ENCODE measurements at places on chromosomes 6 and 20.

GRCh38 chr6:12270551-12271230 is 19.5 kb upstream of the EDN1 start:
- no peak for DNase-seq

GRCh38 chr6:152380351-152380767 is 256.8 kb downstream of the SYNE1 start:
- no peak for DNase-seq

DNA sequence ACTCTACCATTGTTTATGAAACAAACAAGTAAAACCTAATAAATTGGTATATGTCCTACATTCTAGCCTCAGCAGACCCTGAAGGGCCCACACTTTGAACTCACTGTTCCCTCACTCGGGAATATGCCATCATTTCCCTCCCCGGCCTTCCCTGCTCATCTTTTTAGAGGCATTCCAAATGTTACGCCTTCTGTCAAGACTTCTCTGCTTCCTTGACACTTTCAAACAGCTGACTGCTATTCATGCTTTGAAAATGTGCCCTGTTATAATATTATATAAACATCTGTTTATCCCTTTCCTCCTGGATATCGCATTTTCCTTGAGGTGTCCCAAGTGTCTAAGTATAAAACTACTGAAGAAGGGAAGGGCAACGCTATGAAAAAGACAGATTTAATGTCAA is 249.5 kb upstream of the THEMIS start:
- no peak for DNase-seq

DNA sequence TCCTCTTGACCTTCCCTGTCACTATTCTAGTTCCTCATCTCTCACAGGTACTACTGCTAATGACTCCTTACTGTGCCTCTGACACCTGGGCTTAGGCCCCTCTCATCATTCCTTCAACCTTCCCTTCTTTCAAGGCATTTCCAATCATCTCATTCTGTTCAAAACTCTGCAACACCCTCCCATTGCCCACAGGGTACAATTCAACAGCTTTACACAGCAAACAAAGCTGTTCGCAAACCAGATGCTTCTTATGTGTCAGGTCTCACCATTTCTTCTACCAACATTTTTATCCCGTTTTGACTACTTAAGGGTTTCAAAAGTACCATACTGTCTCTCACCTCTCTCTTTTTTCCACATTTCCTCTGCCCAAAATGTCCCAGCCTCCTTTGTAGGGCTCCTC is 84.4 kb upstream of the ID4 start:
- DNase-seq = no peak

DNA sequence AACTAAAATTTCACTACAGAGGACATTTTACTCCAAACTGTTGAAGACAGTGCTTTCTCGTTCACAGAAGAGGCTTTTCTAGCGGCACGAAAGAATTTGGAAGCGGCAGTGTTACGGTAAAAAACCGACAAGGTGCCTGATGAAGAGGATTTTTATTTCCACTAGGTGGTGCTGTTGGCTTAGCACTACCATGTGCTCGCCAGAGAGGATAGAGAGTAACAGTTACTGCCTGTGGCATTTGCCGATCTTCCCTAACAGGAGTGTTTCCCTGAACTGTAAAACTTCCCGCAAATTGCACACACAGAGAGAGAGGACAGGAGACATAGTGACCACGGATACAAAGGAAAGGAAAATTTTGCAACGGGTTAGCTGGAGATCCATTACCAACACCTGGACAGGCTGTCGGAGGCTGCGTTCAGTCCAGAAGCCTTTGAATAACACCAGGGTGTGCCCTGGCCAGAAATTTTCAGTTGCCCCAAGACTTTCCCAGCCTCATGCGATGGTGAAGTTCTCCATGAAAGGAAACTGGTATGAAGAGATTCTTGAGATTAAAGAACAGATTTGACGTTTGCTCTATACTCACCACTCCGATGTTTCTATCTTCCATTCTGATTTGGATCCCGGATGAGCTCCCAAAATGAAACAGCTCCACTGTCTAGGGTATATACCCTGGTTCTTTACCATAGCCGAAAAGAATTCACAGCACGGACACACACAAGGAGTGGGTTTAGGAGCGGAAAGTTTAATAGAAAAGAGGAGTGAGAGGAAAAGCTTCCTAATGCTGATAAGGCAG is 48.1 kb downstream of the HLA-DPB1 start:
- DNase-seq = peak; percentile 60

DNA sequence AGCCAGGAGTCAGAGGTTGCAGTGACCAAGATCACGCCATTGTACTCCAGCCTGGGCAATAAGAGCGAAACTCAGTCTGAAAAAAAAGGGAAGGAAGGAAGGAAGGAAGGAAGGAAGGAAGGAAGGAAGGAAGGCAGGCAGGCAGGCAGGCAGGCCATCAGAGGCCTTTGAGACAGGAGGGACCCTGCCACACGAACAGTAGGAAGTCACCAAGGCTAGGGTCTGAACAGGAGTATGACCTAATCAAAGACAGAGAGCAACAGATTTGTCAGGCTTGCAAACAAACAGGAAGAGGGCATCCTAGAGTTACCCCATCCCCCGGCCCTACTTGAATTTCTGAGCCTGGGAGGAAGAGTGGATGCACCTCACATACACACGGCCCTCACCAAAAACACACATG is 67.1 kb downstream of the FGD2 start:
- no peak for DNase-seq

GRCh38 chr20:9515741-9516233 is 1.4 kb downstream of the LAMP5 start:
- no peak for DNase-seq

GRCh38 chr20:37567331-37567665 is 39.6 kb upstream of the BLCAP start:
- DNase-seq = no peak

GRCh38 chr20:11496380-11496779 is 421.3 kb upstream of the BTBD3 start:
- DNase-seq = no peak

DNA sequence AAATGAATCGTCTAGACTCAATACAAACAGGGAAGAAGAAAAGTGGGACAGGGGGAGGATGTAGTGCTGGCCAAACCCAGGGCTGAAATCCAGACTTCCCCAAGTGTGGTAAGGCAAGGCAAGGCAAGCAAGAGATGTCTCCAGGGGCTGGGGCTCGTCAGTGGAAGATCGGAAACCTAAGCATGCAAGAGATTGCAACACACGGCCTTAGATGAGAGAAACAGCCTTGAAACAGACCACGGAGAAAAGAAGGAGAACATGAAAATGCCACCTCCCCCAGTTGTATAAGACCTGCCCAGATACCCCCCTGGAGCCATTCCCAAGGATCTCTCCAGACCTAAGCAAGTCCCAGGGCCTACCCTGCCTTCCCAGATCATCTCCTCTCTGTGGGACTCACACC is 20.0 kb downstream of the VEGFA start:
- no peak for DNase-seq

DNA sequence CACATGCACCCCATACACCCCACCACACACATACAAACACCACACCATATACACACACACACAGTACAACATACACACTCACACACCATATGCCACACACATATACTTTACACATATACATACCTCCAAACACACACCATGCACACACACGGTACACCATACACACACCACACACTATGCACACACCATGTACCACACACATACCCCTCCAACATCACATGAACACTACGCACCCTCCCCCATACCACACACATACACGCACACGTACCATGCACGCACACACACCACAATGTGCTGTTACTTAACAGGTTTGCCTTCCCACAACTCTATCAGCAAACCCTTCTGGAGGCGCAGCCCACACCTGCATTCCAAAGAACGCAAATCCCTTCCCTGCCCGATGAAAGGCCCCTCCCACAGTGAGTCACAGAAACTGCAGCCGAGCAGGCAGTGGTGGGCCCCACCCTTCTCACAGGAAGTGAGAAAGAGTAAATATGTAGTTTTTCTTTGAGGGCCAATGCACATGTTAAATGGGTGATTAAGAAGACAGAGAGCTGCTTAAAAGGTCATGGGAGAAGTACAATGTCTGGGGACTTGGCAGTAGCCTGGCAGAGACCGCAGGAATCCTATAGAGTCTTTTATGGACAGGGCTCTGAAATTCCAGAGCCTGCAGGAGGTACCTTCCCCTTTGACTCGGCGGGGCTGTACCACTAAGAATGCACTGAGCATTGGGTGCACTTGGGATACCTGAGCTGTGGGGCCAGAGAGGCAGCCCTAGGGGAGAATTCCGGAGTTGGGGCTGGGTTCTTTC is 34.1 kb upstream of the EZR start:
- peak; percentile 87 for DNase-seq

DNA sequence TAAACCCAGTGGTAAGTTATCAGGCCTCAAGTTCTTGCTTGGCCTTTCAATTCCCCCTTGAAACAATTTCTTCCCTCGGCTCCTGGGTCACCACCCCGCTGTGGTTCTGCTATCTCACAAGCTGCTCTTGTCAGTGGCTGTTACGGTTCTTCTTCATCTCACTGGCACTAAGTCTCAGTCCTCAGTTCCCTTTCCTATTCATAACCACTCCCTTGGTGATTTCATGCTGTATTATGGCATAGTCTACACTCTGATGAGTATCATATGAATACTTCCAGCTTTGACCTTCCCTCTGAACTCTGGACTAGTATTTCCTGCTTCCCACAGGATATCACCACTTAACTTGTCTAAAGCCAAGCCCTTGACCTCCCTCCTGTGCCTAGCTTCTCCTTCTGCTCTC is 7.9 kb downstream of the TAAR1 start:
- DNase-seq = no peak

GRCh38 chr6:34914358-34914757 is 25.3 kb downstream of the ANKS1A start:
- no peak for DNase-seq

DNA sequence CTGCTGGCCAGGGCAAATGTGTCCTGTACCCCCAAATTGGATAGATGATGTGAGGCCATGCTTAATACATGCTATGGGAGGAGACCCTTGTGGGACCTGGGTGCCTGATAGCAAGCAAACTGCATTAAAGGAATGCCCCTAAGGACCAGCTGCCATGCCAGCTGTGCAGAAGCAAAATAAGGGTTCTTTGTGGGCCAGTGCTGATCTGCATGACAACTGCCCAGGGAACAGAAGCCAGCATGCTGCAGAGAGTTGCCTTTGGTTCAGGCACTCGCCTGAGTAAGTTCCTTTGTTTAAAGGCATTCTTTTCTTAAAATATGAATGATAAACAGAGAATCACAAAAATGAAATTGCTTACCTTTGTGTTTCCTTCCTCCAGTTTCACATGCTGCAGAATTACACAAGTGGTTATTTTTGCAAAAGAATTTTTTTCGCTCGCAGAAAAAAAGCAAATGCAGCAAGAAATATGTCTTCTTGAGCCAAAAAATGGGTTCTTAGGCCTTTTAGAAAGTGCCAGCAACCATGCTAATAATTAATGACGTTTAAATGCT is 6.9 kb upstream of the SYNDIG1 start:
- no peak for DNase-seq

- peak; percentile 61 for DNase-seq
These were observed 55.0 kb downstream of the TRIM38 start for GRCh38 chr6:26017632-26017966.

GRCh38 chr6:42335896-42336295 is 115.8 kb downstream of the TRERF1 start:
- DNase-seq = no peak

DNA sequence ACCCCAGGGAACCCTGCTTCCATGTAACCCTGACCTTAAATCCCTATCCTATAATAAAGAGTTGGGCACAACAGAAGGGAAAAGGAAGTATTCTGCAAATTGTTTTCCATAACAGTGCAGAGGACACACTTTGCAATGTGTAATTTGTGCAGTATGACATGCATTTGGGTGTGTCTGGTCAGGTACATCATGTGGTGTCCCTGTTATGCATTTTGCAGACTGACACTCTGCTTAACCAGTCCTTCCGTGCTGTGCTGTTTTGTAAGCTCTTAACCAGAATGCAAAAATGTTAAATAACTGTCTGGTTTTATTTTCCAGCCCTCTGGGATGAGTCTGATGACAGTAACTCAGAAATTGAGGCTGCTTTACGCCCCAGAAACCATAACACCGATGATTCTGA is 57.0 kb upstream of the XRN2 start:
- no peak for DNase-seq

DNA sequence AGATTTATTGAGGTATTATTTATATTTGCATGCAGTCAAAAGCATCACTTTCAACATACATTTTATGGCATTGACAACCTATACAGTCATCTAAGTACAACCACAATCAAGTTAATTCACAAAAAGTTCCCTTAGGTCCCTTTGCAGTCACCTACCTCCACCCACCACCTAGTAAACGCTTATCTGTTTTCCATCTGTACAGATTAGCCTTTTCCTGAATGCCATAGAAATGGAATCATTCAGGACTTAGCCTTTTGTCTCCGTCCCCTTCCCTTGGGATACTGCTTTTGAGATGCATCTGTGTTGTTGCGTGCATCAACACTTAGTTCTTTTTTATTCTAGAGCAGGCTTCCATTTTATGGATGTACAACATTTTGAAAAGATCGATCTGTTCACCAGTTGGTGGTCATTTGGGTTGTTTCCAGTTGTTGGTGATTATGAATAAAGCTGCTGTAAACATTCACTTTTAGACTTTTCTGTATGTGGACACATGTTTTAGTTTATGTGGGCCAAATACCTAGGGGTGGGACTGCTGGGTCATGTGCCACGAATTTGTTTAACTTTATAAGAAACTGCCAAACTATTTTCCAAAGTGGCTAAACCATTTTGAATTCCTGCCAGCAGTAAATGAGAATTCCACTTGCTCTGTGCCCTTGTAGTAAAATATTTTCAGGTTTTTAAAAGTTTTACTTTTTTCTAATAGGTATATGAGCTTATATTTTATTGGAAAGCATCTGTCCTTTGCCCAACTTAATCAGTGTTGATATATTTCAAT is 17.6 kb upstream of the IFNGR1 start:
- DNase-seq = no peak

- DNase-seq = no peak
These were observed 8.1 kb downstream of the GFOD1 start for GRCh38 chr6:13479206-13479800.

- DNase-seq = no peak
These were observed 223.9 kb upstream of the TAB2 start for GRCh38 chr6:149093643-149094042.

DNA sequence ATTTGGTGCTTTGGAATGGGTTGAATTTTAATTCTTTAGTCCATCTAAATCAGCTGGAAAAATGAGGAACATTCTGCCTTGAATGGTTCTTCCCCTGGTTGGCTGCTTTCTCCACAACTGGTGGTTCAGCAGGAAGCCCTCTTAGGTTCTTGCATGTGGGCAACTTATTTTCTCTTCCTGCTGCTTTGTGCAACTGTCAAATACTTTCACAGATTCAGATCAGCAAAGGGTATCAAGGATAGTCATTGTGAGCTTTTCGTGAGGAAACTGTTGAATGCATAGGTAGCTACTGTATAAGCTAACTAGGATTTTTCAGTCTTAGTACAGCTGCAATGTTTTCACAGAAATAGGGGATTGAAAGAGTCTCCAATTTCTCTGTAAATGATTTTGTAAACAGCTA is 72.9 kb upstream of the MRAP2 start:
- DNase-seq = no peak
